Muscle of back (tissue), 13 donors: ENCODE measurements at places on chromosomes 6 and 20.

- DNase-seq = no peak
These were observed 29.4 kb upstream of the SYNCRIP start for GRCh38 chr6:85672050-85672449.

DNA sequence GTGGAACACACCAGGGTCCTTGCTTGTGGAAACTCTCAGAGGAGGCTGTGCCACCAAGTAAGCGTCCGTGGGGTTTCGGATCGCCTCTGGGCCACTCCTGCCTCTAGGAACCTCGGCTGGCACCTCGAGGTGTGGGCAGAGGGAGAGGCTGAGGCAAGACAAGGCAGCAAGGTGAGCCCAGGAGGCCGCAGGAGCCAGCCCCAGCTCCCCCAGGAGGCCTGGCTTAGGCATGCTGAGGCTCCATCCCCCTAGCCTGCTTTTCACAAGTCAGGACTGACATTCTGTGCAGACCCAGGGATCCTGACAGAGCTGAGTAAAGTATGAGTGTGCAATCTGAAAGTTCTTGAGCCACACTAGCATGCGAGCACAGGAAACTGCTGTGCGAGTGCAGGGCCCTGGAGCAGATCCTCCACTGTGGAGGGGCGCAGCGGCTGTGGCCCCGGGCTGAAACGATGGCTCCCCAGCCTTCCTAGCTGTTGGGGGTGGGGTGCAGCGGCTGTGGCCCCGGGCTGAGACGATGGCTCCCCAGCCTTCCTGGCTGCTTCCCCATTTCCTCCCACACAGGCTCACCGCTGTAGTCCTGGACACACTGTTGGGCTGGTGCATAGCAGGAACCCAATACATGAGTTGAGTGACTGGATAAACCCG, 75.2 kb upstream of the CD93 start:
- no peak for DNase-seq

- no peak for DNase-seq
These were observed 6.7 kb downstream of the SDC4 start for GRCh38 chr20:45341579-45341938.

DNA sequence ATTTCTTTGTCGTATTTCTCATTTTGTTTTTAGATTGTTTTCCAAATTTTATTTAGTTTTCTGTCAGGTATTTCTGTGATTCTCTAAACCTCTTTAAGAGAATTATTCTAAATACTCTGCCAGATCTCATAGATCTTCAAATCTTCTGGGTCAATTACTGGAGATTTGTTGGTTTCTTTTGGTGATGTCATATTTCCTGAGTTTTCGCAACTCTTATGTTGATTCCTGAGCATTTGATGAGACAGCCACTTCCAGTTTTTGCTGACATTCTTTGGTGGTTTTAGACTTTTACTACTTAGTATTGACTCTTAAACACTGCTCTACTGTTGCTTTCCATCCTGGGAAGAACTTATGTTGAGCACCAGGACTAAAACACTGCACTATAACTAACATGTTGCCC, 21.9 kb downstream of the ADGB start:
- DNase-seq = no peak

DNA sequence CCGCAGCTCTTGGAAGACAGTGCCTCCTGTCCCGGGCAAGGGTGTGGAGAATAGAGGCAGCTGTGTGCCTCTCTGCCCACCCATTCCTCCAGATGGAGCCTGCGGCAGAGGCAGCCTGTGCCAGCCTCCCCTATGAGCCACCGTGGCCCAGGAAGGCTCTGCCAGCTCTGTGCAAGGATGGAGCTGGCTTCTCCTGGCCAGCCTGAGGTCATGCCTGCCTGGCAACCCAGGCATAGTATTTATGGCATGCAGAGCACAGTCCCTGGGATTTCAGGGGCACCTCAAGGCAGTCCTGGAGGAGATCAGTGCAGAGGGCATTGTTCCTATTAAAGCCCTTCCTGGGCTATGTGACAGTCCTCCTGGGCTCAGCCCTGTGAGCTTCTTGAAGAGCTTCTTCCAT, 1.5 kb downstream of the EPB41L1 start:
- no peak for DNase-seq

DNA sequence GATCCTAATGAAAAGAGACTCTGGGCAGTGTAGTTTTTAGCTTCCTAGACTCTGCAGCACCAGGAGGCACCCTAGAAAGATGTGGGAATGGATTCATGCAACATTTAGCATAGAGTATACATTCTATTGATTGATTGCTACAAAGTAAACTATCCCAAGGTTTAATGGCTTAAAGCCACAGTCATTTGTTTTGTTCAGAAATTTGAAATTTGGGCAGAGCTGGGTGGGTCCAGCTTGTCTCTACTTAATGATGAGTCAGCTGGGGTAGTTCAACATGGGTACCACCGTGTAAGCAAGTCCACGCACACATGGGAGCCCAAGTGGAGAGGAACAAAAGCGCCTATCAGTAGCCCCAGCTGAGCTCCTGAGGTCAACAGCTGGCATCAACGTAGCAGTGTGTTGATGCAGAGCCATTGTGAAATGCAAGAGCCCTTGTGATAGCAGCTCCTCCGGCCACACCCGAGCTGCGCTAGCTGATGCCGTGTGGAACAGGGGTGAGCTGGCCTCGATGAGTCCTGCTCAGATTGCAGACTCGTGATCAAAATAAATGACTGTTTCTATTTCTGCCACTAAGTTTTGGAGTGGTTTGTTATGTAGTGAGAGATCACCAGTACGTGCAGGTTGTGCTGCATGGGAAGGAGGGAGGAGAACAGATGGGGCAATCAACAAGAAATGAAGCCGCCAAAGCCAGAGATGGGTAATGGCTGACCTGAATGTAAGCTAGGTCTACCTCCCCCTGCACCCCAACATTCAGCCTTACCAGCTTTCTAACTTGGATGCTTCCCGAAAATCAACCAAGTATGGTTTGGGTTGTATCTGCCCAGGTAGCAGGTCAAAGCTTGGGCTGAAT, 45.7 kb upstream of the TRAF3IP2 start:
- DNase-seq = no peak

- no peak for DNase-seq
These were observed 33.5 kb downstream of the DYNLT1 start for GRCh38 chr6:158611039-158611438.

DNA sequence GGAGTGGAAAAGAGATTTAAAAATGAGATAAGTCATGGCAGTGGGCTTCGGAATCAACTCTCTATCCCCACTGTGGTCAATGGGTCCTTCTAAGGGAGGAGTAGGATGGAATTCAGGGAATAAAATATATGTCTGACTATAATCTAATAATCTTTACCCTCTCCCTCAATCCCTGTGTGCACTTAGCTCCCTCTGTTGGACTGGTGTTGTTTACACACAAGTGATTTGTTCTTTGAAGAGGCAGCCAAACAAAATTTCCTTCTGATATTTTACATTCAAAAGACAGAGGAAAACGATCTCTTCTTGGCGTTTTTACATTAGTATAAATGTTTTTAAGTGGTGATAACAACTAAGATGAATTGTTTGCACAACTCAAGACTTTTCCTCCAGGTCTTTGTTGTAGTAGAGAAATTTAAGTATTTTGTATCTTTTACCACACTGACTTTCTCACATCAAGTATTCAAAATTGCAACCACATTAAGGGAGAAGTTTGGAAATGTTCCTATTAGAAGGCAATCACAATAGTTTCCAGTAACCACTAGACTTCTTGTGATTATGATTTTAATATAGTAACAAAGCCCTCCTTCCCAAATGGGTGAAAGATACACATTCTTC, 317.8 kb downstream of the CENPW start:
- DNase-seq = no peak
